ENCODE measurements at places on chromosomes 11 and 22.

DNA sequence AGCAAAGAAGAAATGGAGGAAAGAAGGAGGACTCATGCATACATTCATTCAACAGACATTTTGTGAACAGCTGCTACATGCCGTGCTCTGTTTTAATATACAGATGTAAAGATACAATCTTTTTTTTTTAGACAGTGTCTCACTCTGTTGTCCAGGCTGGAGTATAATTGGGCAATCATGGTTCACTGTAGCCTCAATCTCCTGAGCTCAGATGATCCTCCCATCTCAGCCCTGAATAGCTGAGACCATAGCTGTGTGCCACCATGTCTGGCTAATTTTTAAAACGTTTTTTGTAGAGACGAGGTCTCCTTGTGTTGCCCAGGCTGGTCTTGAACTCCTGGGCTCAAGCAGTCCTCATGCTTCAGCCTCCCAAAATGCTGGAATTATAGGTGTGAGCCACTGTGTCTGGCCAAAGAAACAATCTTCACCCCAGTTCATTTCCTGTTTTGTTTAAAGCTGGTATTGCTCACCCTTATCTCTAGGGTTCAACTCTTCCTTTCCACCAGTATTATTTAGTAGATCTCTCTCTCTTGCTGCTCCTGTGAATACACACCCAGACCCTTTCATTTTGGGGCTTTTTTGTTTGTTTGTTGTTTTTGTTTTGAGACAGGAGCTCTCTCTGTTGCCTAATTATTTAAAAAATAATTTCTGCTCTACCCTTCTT lies 69.8 kb downstream of the RNF169 start:
- no peak for DNase-seq
- H3K27me3 ChIP-seq = no peaks in the 10 kb centered on the region
- H3K4me3 ChIP-seq = no peak overlapping the region
- peaks cover 24% of the 10 kb centered on the region for H3K4me1 ChIP-seq
- peaks cover 54% of the 10 kb centered on the region for H3K36me3 ChIP-seq
- no peak overlapping the region for H3K27ac ChIP-seq

- no peaks in the 10 kb centered on the region for H3K27me3 ChIP-seq
- peaks cover 8% of the 10 kb centered on the region for H3K36me3 ChIP-seq
- peak overlapping the region; percentile 82 for H3K27ac ChIP-seq
- H3K4me3 ChIP-seq = peak overlapping the region; percentile 42
- DNase-seq = no peak
- peaks cover 65% of the 10 kb centered on the region for H3K4me1 ChIP-seq
Observed at GRCh38 chr22:38175206-38176118, 6.2 kb downstream of the PLA2G6 start.

- peak overlapping the region; percentile 97 for H3K4me3 ChIP-seq
- no peak for DNase-seq
- peaks cover 36% of the 10 kb centered on the region for H3K4me1 ChIP-seq
- H3K36me3 ChIP-seq = peaks cover 32% of the 10 kb centered on the region
- H3K27ac ChIP-seq = peak overlapping the region; percentile 99
Observed at GRCh38 chr11:114399490-114400215, 658 bp downstream of the C11orf71 start.

- H3K27me3 ChIP-seq = no peaks in the 10 kb centered on the region
- peak; percentile 38 for DNase-seq
- peaks cover 26% of the 10 kb centered on the region for H3K4me1 ChIP-seq
- H3K27ac ChIP-seq = peak overlapping the region; percentile 48
Observed at GRCh38 chr11:102599642-102600261, 25.4 kb downstream of the MMP20 start.

- no peak overlapping the region for H3K4me3 ChIP-seq
- H3K27ac ChIP-seq = no peak overlapping the region
- no peaks in the 10 kb centered on the region for H3K4me1 ChIP-seq
- no peaks in the 10 kb centered on the region for H3K27me3 ChIP-seq
Observed at GRCh38 chr11:85094795-85095194, 532.3 kb downstream of the DLG2 start.

- no peaks in the 10 kb centered on the region for H3K4me1 ChIP-seq
- H3K27ac ChIP-seq = no peak overlapping the region
- DNase-seq = peak; percentile 34
- H3K4me3 ChIP-seq = no peak overlapping the region
Observed at GRCh38 chr11:60625262-60625661, 74.2 kb upstream of the MS4A8 start.

- H3K4me1 ChIP-seq = peaks cover 22% of the 10 kb centered on the region
- DNase-seq = peak; percentile 68
- no peaks in the 10 kb centered on the region for H3K36me3 ChIP-seq
- no peak overlapping the region for H3K4me3 ChIP-seq
- peaks cover 2% of the 10 kb centered on the region for H3K27me3 ChIP-seq
- peak overlapping the region; percentile 21 for H3K27ac ChIP-seq
Observed at GRCh38 chr11:47369676-47370075, 8.7 kb downstream of the SPI1 start.

DNA sequence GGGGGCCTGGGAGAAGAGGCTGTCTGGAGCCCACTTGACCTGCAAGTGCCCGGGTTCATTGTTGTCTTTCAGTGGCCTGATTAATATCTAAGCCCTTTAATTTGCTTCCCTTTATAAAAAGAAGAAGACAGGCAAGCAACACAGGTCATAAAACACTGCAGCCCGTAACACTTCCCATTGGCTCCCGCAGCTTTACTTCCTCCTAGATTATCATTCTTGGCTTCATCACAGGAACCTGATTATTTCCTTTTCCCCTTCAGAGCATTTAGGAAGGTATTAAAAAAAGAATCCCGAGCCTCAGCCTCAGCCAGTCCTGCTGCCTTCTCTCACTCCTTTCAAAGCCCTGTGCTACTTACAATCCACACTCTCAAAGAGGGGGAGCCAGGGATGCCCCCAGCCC lies 183.2 kb downstream of the GRIK4 start:
- no peak for DNase-seq
- no peak overlapping the region for H3K27ac ChIP-seq
- peaks cover 7% of the 10 kb centered on the region for H3K27me3 ChIP-seq
- no peak overlapping the region for H3K4me3 ChIP-seq

DNA sequence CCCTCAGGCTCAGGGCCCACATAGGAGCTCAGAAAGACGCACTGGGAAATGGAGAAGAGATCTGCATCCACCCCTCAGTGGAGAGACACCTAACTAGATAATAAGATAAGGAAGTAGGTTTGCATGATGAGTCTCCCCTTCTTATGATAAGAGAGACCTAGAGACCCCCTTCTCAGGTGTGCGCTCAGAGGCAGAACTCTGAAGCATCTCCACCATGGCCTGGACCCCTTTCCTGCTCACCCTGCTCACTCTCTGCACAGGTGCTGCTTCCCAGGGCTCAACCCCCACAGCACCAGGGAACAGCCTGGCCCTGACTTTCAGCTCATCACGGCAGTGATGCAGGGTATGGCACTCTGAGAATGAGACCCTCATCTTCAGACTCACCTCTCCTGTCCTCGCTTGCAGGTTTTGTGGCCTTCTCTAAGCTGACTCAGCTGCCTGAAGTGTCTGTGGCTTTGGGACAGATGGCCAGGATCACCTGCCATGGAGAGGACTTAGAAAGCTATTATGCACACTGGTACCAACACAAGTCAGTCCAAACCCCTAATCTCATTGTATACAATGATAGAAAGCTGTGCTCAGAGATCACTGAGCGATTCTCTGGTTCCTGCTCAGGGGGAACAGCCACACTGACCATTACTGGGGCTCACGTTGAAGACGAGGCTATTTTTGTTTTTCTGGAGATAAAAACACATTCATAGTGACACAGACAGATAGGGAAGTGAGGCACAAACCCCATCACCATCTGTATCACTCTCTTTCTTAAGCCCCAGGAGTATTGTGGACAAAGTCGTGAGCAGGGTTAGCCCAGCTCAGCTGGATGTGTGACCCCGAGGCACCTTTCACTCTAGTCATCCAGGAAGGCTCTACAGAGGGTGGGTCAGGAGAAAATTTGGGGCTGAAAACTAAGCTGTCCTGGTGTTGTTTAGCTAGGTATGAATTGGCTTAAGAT lies 29.7 kb upstream of the IGLL5 start:
- H3K4me3 ChIP-seq = no peak overlapping the region
- H3K27ac ChIP-seq = no peak overlapping the region
- H3K36me3 ChIP-seq = no peaks in the 10 kb centered on the region
- DNase-seq = no peak

GRCh38 chr22:24066865-24067264 lies 55.8 kb downstream of the CABIN1 start:
- H3K4me1 ChIP-seq = peaks cover 23% of the 10 kb centered on the region
- no peaks in the 10 kb centered on the region for H3K27me3 ChIP-seq
- no peak overlapping the region for H3K27ac ChIP-seq

Measured in activated CD8-positive, alpha-beta T cell treated with anti-CD3 and anti-CD28 coated beads for 36 hours (primary cell).